Left kidney (tissue), 8 donors: ENCODE measurements at places on chromosomes 7 and 10. TPM values are rescaled to one million over a fixed set of nuclear protein-coding genes. Genes with fewer than 3 reads are reported as not detected.

PPP1R17 gene
- polyA plus RNA-seq: not detected

SPDYE2B gene
- 3.8 TPM for polyA plus RNA-seq

OR2A12 gene
- 0.05 TPM for polyA plus RNA-seq

OR6B1 gene
- not detected for polyA plus RNA-seq

LYZL2 gene
- polyA plus RNA-seq: not detected

STAG3 gene
- 30.7 TPM for polyA plus RNA-seq

ERVW-1 gene
- 2.7 TPM for polyA plus RNA-seq

C10orf67 gene
- 2.7 TPM for polyA plus RNA-seq

CNTNAP2 gene
- polyA plus RNA-seq: 26.4 TPM

PNLIP gene
- polyA plus RNA-seq: not detected

TMEM225B gene
- 2.3 TPM for polyA plus RNA-seq

SLC26A5 gene
- polyA plus RNA-seq: 0.75 TPM

FGL2 gene
- 56.0 TPM for polyA plus RNA-seq

DNAH11 gene
- polyA plus RNA-seq: 3.3 TPM

PROSER2 gene
- 4.0 TPM for polyA plus RNA-seq

AGMO gene
- 0.88 TPM for polyA plus RNA-seq
